Peyer's patch (tissue), 4 donors: ENCODE measurements at places on chromosomes 13 and 19. TPM values are rescaled to one million over a fixed set of nuclear protein-coding genes. Genes with fewer than 3 reads are reported as not detected.

The STXBP2 gene
- 240 TPM for total RNA-seq

DNA sequence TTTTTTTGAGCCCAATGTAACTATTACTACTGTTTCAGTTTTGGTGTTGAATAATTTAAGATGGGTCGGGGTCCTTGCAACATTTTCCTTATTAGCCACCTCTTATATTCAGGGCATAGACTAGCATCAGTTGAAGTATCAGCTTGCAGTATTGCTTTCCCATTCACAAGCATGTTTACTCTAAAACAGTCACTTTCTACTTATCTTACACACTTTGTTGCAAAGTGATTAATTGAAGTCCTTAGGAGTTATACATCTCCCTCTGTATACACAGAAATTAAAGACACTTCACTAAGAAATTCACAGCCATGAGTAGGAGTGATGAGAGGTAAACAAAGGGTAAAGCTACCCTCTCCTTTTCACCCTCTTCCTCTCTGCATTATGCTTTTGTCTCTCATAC, 27.6 kb downstream of the SLAIN1 start:
- H3K4me1 ChIP-seq: no peaks in the 10 kb centered on the region
- no peaks in the 10 kb centered on the region for H3K27me3 ChIP-seq
- no peak for DNase-seq
- H3K4me3 ChIP-seq: no peak overlapping the region
- H3K36me3 ChIP-seq: no peaks in the 10 kb centered on the region

DNA sequence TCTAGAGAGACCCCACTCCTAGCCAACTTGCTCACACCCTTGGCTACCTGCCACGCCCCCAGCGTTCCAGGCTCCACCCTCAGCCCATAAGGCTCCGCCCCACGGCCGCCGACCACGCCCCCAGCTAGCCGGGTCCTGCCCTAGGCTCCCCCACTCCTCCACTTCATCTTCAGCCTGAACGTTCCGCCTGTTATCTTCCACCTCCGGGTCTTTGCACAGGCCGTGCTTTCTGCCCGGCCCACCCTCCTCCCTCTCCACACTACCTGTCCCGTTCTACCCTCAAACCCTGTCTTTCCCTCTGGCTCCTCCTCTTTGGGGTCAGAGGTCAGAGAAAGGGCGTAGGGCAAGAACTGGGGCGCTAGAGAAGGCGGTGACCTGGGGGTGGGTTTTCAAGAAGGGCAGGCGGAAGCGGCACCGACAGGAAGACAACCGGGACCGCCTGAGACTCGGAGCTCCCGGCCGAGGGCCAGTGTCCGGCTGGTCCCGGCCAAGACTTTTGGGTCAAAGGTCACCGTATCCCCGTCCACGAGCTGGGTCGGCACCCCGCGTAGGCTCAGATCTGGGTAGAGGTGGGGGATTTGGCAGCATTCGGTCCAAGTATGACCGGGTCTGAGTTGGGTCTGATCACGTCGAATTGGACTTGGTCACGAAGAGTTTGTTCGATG, 2.2 kb downstream of the PDE4C start:
- no peaks in the 10 kb centered on the region for H3K36me3 ChIP-seq
- peak overlapping the region; percentile 58 for H3K4me3 ChIP-seq
- peak; percentile 61 for DNase-seq

GRCh38 chr13:32501064-32501463, 37.5 kb downstream of the N4BP2L2 start:
- no peak overlapping the region for H3K4me3 ChIP-seq
- H3K36me3 ChIP-seq: no peaks in the 10 kb centered on the region
- H3K27me3 ChIP-seq: no peaks in the 10 kb centered on the region
- no peaks in the 10 kb centered on the region for H3K4me1 ChIP-seq
- H3K27ac ChIP-seq: no peak overlapping the region

GRCh38 chr13:19632915-19633478, 462 bp upstream of the MPHOSPH8 start:
- no peaks in the 10 kb centered on the region for H3K36me3 ChIP-seq
- peak overlapping the region; percentile 59 for H3K4me3 ChIP-seq
- no peak for DNase-seq

DNA sequence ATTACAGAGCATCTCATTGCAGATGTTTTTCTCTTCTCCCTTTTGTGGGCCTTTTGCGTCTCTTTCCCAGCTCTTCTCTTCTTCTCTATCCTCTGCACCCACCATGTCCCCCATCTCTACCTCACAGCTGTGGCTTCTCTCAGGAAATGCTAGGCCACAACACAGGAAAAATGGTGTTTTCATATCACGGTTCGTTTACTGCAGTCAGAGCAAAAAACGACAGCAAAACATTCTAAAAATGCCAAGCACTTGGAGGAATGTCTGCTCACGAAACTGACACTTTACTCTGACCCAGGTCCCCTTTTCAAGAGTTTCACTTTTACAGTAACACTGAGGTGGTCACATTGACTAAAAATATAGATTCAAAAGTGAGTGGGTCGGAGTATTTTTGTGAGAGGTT, 152.2 kb downstream of the DCT start:
- H3K4me1 ChIP-seq: peaks cover 5% of the 10 kb centered on the region
- H3K27me3 ChIP-seq: no peaks in the 10 kb centered on the region
- H3K27ac ChIP-seq: no peak overlapping the region
- no peak for DNase-seq
